Activated CD4-positive, alpha-beta T cell treated with anti-CD3 and anti-CD28 coated beads, Interleukin-2, amount 50 U/mL, for 48 hours (primary cell): ENCODE measurements at places on chromosomes 2 and 18.

DNA sequence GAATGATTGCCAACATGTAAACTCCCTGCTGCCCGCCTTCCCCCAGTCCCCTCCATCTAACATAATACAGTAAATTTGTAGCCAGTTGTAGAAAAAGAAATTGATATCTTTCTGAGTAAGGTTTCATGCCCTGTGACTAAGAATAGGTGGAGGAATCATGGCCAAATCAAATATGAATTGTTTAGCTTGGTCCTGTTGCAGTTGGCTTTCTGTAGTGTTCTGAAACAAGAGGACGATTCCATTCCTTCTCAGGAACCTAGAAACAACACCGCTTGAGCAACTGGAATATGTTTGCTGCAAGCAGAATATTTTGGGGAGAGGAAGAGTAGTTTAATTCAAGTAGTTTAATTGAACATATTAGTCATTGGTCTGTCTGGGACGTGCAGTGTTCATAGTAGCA is 7.0 kb upstream of the DRC1 start:
- DNase-seq = no peak

DNA sequence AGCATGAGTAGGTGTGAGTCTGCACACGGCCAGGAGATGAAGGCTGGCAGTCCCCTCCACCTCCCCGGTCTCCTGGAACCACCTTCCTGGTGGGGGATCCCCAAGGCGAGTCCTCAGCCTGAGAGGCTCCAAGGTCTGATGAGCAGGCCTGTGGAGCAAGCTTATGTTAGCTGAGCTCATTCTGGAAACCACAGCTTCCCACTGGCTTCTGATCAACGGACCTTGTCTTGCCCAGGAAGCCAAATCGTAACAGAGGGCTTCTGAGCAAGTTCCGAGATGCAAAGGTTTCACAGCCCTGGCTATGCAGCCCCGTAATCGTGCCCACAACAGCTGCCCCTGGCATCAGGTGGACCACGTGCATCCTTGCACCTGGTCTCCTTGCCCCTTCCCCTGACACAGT is 28.8 kb upstream of the GPR55 start:
- DNase-seq = no peak

- no peak for DNase-seq
Measured at GRCh38 chr2:117492209-117492851, 322.2 kb upstream of the DDX18 start.

DNA sequence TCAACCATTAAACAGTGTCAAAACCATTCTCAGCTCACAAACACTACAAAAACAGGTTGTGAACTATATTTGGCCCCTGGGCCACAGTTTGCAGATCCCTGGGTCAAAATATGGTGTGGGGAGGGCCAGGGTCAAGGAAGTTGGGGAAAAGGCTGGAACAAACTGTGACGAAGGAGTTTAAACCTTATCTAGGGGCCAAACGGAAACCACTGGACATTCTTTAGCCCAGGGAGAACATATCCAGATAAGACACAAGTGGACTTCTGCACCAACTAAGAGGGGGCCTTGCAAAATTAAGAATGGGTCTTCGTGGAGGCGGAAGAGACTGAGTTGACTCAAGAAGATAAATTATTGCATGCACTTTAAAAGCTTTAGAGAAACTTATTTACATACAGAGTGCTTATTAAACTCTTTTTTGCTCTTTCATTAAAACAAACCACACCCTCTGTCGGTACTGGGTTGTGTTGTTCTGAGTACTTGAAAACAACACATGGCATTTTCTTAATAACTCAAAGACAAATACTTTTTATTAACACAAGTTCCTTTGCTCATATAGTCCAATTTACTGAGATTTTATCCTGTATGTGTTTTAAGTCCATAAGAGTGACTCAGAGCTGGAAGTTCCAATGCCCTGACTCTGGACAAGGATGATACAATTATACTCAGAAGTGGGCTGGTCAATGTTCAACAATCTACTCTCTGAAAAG is 5.3 kb upstream of the ASAP2 start:
- DNase-seq = no peak

- DNase-seq = no peak
Measured at GRCh38 chr2:174970092-174970491, 35.1 kb downstream of the CHN1 start.

DNA sequence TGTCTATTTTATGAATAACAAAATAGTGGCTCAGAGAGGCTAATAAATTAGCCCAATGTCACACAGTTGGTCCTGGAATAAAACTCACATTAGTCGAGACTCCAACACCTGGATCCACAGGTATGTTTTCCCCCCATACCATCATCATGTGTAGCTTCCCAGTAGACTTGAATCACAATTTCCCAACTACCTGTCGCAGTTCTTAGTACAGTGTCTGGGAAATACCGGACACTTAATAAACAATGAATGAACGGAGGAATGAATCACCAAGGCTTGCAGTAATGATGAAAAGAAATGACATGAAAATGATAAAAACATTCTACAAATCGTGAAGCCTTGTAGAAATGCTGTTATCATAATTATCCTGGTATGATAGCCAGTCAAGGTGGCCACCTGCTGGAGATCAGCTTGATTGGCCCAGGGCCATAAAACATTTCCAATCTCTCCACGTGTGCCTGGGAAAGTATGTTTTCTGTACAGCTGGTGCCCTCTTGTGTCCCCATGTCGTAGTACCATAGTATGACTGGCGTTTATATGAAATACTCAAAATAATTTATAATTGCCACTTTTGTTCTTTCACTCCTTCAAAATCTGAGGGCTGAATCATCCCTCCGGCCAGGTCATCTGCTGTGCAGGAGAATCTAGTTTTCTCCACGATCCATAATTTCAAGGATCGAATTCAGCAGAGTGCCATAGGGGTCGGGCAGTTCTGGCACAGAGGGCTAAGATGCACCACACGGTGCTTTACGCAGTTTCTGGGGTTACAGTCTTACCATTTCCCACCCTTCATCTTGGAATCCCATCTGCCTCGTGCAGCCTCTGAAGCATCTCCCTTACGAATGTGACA is 95.4 kb downstream of the LAMA1 start:
- DNase-seq = no peak

- DNase-seq = no peak
Measured at GRCh38 chr2:16069933-16070647, 129.7 kb downstream of the MYCN start.

- no peak for DNase-seq
Measured at GRCh38 chr2:45675263-45675812, 23.9 kb downstream of the PRKCE start.

- no peak for DNase-seq
Measured at GRCh38 chr2:85796046-85796340, 42.2 kb downstream of the ATOH8 start.
